Activated naive CD8-positive, alpha-beta T cell treated with anti-CD3 and anti-CD28 coated beads for 36 hours (primary cell): ENCODE measurements at places on chromosomes 13 and 19.

- H3K4me1 ChIP-seq: no peaks in the 10 kb centered on the region
- H3K4me3 ChIP-seq: no peak overlapping the region
- DNase-seq: no peak
These were observed 528.2 kb downstream of the LMO7 start for GRCh38 chr13:76164290-76164689.

DNA sequence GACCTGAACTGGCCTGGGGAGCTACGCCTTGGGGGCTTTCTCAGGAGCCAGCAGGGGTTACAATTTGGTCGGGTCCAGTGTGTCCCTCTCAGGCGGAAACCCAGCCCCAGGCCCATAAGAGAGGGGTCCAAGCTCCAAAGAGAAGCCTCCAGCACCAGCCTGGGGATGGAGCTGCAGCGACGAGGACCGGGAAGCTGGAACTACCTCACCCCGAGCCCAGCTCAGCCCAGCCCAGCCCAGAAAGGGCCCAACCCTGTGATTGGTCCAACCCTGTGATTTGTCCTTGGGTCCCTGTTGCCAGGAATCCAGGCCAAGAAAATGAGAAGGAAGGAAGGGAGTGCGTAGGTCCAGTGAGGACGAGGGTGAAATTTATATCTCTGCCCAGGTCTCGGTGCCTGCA is 24.1 kb downstream of the CLEC4M start:
- no peak overlapping the region for H3K4me3 ChIP-seq
- no peaks in the 10 kb centered on the region for H3K36me3 ChIP-seq
- H3K27me3 ChIP-seq: peaks cover 66% of the 10 kb centered on the region
- H3K4me1 ChIP-seq: peaks cover 9% of the 10 kb centered on the region
- H3K27ac ChIP-seq: no peak overlapping the region

DNA sequence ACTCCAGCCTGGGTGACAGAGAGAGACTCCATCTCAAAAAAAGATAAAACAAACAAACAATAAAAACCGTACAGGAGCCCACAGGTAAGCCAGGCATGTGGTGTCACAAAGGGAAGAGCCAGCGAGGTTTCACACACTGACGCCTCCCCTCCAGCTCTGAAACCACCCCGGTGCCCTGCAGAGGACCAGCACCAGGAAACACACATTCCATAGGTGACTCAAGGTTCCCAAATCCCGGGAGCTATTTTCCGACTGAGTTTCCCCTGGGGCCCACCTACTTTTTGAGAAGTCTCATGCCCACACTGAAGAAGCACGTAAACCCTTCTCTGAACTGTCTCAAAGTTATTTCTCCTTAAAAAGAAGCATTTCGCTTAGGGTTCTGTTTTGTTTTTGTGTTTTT is 40.3 kb downstream of the RHPN2 start:
- peaks cover 5% of the 10 kb centered on the region for H3K36me3 ChIP-seq
- peaks cover 3% of the 10 kb centered on the region for H3K27me3 ChIP-seq
- H3K27ac ChIP-seq: no peak overlapping the region
- no peaks in the 10 kb centered on the region for H3K4me1 ChIP-seq

- peak overlapping the region; percentile 100 for H3K27ac ChIP-seq
- no peak for DNase-seq
- peak overlapping the region; percentile 81 for H3K4me3 ChIP-seq
- peaks cover 41% of the 10 kb centered on the region for H3K36me3 ChIP-seq
- H3K4me1 ChIP-seq: peaks cover 58% of the 10 kb centered on the region
These were observed 790 bp downstream of the TPM4 start for GRCh38 chr19:16076958-16077611.

GRCh38 chr19:13100841-13101589 is 1.6 kb downstream of the LYL1 start:
- H3K36me3 ChIP-seq: peaks cover 11% of the 10 kb centered on the region
- peak overlapping the region; percentile 18 for H3K4me3 ChIP-seq
- H3K27me3 ChIP-seq: peaks cover 35% of the 10 kb centered on the region
- H3K4me1 ChIP-seq: peaks cover 42% of the 10 kb centered on the region
- DNase-seq: no peak
- no peak overlapping the region for H3K27ac ChIP-seq

DNA sequence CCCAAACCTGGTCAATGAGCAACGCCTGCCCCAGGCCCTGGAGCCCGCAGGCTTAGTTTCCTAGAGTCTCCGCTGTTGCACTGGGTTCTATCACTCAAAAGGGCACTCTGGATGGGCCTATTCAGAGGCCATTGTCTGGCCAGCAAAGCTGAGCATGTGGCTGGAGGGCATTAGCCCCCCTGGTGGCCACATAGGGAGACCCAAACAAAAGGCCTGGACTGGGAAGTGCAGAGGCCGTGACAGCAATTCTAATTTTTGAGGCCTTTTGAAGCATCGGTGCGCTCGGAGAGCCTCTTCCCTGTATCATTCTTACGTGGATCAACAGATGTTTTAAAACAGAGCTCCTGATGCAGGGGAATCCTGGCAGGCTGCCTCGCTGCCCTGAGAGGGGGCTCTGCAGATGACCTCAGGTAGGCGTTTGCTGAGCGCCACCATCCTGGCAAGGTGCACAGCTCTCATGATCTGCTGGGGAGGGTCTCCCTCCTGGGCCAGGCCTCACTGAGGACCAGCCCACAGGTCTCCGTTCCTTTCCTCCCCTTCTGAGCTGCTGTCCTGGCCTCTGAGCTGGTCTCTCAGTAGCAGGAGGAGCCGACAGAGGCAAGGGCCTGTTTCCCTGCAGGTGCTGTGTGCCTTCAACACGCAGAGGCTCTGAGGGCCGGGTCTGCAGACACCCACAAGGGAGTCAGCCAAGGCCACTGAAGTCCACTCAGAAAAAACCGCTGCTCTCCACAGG is 190.5 kb downstream of the URI1 start:
- no peaks in the 10 kb centered on the region for H3K4me1 ChIP-seq
- H3K27ac ChIP-seq: no peak overlapping the region
- H3K4me3 ChIP-seq: no peak overlapping the region
- no peaks in the 10 kb centered on the region for H3K36me3 ChIP-seq

DNA sequence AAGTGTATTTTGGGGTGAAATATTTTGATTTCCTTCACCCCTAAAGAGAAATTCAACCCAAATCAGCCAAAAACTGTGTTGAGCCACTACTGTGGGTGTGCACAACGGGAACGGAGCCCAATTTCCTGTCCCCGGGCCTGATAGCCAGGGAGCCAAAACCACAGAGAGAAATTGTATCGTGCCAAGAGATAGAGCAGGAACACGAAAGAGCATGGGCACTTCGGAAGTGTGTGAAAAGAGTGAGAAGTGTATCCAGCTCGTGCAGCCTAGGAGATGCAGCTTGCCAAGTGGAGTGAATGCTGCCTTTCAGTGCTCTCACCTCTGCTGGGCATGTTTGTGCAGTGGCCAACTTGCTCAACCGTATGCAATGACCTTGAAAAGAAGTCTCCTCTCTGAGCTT is 19.4 kb upstream of the PLEKHF1 start:
- H3K4me1 ChIP-seq: peaks cover 13% of the 10 kb centered on the region
- H3K27me3 ChIP-seq: peaks cover 4% of the 10 kb centered on the region
- H3K36me3 ChIP-seq: no peaks in the 10 kb centered on the region
- H3K4me3 ChIP-seq: no peak overlapping the region
- H3K27ac ChIP-seq: no peak overlapping the region

DNA sequence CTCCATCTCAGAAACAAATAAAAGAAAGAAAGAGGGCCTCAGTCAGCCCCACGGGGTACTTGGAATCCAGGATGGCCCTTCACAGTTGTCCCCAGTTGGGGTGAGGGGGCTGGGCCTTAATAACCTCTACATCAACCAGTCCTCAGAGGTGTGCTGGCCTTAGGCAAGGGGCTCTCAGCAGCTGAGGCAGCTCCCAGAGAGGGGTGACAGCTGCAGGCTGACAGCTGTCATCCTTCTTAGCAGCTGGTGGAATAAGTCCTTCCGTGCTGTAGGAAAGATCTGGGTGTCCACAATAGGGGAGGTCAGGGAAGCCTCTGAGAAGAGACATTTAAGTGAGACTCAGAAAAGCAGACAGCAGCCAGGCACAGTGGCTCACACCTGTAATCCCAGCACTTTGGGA is 7.4 kb downstream of the BCAM start:
- no peaks in the 10 kb centered on the region for H3K36me3 ChIP-seq
- peaks cover 11% of the 10 kb centered on the region for H3K27me3 ChIP-seq
- DNase-seq: no peak
- no peaks in the 10 kb centered on the region for H3K4me1 ChIP-seq

DNA sequence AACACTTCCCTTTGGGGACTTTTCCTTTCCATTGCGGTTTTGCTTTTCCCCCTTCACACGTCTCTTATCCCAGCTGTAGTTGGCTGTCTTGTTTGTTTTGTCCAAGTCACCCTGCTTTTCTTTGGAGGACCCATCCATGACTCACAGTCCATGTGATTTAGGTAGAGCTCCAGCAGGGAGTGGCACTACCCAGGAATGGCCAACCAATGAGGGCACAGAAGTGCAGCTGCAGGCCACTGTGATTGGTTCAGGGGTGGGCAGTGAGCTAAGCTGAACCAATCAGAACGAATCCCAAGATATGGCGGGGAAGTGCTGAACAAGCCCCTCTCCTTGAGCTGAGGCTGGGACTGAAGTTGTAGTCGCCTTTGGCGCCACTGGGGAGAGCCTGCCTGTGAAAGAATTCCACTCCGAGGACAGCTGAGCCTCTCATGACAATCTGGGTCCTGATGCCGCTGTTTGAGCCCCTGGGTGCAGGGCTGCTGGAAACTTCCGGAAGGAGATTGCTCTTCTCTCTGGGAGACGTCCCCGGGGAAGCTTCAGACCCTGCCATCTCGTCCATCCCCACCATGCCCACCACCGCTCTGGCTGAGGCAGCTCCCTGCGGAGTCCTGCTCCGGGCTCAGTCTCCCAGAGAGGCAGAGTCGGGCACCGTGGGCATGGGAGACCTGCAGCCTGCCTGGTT is 62.9 kb upstream of the URI1 start:
- no peak for DNase-seq
- H3K4me1 ChIP-seq: peaks cover 3% of the 10 kb centered on the region
- H3K4me3 ChIP-seq: no peak overlapping the region
- H3K27me3 ChIP-seq: peaks cover 9% of the 10 kb centered on the region

DNA sequence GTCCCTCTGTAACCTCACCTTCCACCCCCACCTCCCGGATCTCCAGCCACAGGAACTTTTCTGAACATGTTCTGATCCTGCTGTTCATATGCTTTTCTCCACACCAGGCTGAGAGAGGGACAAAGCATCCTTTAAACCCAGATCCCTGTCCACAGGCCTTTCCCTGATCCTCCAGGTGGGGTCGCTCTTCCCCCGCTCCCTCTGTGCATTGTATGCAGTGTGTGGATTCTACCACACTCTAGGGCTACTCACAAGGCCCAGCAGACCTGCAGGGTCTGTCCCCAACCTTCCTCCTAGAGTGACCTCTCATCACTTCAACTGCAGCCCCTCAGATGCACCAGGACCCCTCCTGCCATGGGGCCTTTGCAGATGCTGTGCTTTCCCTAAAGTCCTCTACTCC is 1200.6 kb downstream of the UQCRFS1 start:
- H3K27ac ChIP-seq: no peak overlapping the region
- H3K36me3 ChIP-seq: no peaks in the 10 kb centered on the region
- no peak for DNase-seq
- H3K4me1 ChIP-seq: no peaks in the 10 kb centered on the region

DNA sequence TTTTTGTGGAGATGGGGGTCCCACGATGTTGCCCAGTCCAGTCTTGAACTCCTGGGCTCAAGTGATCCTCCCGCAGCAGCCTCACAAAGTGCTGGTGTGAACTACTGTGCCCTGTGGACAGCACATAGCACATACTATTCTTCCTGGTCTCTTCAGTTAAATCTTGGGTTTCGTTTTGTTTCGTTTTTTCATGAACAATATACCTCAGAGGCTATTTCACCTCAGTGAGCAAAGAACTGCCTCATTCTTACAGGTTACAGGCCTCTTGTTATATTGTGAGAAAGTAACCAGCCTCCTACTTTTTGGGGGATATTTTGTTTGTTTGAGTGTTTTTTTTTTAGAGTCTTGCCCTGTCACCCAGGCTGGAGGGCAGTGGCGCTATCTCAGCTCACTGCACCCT is 1.3 kb upstream of the C3 start:
- no peaks in the 10 kb centered on the region for H3K36me3 ChIP-seq
- H3K4me1 ChIP-seq: peaks cover 21% of the 10 kb centered on the region

DNA sequence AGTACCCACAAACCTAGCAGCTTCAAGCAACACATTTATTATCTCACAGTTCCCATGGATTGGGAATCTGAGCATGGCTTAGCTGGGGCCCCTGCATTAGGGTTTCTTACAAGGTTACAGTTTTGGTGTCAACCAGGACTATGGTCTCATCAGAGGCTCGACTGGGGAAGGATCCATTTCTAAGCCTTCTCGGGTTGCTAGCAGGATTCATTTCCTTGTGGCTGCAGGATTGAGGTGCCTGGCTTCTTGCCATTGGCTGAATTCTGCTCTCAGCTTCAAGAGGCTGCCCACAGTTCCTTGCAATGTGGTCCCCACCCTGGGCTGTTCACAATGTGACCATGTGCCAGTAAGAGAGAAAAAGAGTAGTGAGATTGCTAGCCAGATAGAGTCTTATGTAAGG is 26.7 kb downstream of the ZNRF4 start:
- no peaks in the 10 kb centered on the region for H3K36me3 ChIP-seq
- H3K4me1 ChIP-seq: peaks cover 3% of the 10 kb centered on the region
- H3K27ac ChIP-seq: no peak overlapping the region
- H3K27me3 ChIP-seq: peaks cover 54% of the 10 kb centered on the region

- H3K36me3 ChIP-seq: peaks cover 2% of the 10 kb centered on the region
- no peak overlapping the region for H3K27ac ChIP-seq
- H3K4me3 ChIP-seq: no peak overlapping the region
These were observed 25.1 kb upstream of the MEIS3 start for GRCh38 chr19:47444388-47444821.

GRCh38 chr13:62578402-62578801 is 1162.8 kb upstream of the PCDH20 start:
- DNase-seq: no peak
- H3K4me1 ChIP-seq: no peaks in the 10 kb centered on the region
- H3K27me3 ChIP-seq: no peaks in the 10 kb centered on the region
- no peak overlapping the region for H3K27ac ChIP-seq
- no peaks in the 10 kb centered on the region for H3K36me3 ChIP-seq
- no peak overlapping the region for H3K4me3 ChIP-seq

DNA sequence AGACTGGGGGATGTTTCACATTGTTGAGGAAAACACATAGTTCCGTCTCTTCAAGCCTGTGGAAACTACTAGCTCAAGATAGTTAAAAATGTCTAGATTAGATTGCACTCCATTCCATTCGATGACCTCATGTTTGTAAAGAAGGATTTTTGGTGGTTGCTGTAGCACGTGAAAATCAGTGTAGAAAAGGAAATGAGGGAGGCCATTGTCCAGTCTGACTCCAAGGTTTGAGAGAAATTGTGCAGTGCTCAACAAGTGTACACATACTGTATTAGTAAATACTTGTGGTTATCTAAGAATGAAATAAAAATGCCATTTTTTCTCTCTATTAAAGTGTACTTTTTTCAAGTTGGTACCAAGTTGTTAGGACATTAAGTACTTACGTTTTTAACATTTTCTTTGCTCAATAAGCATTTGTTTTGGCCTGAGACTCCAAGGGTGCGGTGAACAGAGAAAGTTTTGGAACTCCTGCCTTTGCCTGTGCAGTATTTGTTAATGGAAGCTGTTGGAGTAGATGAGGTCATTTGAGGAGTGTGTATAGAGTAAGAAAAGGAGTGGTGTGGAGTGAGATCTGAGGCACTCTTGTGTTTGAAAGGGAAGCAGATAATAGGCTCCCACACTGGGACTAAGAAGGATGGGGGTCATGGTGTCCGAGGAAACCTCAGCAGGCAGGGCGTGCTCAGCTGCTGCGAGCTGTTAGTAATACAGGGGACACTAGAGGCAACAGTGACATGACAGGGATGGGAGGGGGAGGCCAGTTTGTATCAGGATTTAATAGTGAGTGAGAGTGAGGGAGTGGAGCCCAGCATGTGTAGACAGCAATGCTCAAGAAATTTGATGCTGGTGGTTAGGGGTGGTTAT is 4.4 kb downstream of the WASF3 start:
- no peaks in the 10 kb centered on the region for H3K36me3 ChIP-seq
- H3K27me3 ChIP-seq: peaks cover 33% of the 10 kb centered on the region
- H3K4me1 ChIP-seq: peaks cover 3% of the 10 kb centered on the region
- H3K4me3 ChIP-seq: no peak overlapping the region
